ENCODE measurements at places on chromosomes 1 and 21. TPM values are rescaled to one million over a fixed set of nuclear protein-coding genes. Genes with fewer than 3 reads are reported as not detected.

NFIA gene
- 99.8 TPM for total RNA-seq

RGS5 gene
- 1,210 TPM for total RNA-seq

GJA4 gene
- total RNA-seq = 64.2 TPM

SMAP2 gene
- total RNA-seq = 75.3 TPM

FAM72D gene
- not detected for total RNA-seq

NTNG1 gene
- total RNA-seq = 0.99 TPM

OR2T11 gene
- not detected for total RNA-seq

VWA1 gene
- total RNA-seq = 21.7 TPM

LAPTM5 gene
- total RNA-seq = 127 TPM

BNIPL gene
- 2.6 TPM for total RNA-seq

BACE2 gene
- 71.9 TPM for total RNA-seq

LRRC3 gene
- total RNA-seq = 8.3 TPM

C1orf146 gene
- not detected for total RNA-seq

MYCL gene
- total RNA-seq = 0.42 TPM

LCE1C gene
- total RNA-seq = 2.8 TPM

SERPINC1 gene
- not detected for total RNA-seq
